ENCODE measurements at places on chromosomes 11 and 22.

DNA sequence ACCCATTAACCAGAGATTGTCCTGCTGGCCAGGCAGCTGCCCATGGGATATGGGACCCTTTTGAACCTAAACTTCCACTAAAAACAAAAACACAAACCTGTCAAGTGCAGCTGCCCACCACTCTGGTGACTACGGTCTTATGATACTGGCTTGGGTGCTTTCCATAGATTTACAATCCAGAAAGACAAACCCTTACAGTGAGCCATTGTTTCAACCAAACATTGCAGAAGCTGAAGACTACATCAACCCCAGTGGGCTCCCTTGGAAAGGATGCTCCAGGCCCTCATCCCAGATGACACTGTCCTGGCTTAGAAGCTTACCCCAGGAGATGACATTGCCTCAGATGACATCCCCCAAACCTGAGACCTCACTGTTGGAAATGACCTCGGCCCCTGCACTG, 56.9 kb upstream of the WNT11 start:
- DNase-seq = no peak

DNA sequence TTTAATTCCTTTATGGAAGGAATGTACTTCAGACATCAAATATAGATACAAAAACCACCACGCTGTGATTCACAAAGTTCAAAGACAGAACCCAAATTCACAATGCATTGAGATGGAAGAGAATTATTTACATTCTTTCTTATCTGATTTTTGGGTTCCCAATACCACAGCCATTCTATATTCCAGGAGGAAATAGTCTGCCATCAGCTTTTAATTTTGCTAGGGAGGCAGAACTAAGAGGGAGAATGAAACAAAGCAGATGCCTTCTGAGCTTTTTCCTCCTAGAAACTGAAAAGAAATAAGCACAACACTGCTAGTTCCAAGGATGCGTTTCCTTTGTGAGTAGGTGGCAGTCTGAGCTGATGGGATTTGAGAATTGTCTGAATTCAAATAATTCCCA, 283.0 kb upstream of the NARS2 start:
- DNase-seq = no peak

GRCh38 chr22:36151006-36151595, 9.5 kb downstream of the APOL3 start:
- no peak for DNase-seq

GRCh38 chr11:82862379-82862778, 37.9 kb downstream of the PRCP start:
- no peak for DNase-seq

GRCh38 chr11:6452219-6452618, 11.4 kb upstream of the HPX start:
- DNase-seq = no peak

- DNase-seq = no peak
Measured at GRCh38 chr11:66922551-66922950, 35.6 kb downstream of the PC start.
